ENCODE measurements at places on chromosomes 7 and 10.

DNA sequence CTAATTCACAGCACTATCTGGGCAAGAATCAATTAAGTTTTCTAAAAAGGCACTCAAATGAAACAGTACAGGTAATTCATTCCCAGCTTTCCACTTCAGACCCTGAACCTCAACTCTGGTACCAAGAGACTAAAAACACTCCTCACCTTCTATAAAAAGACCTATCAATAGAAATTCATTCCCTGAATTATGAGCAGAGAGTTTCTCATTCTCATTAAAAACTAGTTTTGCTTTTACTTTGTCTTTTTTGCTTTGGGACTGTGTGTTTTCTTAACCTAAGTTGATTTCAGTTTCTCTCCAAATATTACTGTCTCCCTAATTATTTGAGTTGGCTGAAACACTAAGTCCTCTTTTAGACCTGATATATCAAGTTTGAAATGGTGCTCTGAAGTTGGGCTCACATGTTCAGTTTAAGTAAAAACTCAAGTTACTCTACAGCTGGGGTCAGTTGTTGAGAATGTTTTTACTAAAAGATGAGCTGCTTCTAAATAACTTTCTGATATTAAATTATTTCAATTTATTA, 189.5 kb downstream of the JAZF1 start:
- DNase-seq, result no peak

DNA sequence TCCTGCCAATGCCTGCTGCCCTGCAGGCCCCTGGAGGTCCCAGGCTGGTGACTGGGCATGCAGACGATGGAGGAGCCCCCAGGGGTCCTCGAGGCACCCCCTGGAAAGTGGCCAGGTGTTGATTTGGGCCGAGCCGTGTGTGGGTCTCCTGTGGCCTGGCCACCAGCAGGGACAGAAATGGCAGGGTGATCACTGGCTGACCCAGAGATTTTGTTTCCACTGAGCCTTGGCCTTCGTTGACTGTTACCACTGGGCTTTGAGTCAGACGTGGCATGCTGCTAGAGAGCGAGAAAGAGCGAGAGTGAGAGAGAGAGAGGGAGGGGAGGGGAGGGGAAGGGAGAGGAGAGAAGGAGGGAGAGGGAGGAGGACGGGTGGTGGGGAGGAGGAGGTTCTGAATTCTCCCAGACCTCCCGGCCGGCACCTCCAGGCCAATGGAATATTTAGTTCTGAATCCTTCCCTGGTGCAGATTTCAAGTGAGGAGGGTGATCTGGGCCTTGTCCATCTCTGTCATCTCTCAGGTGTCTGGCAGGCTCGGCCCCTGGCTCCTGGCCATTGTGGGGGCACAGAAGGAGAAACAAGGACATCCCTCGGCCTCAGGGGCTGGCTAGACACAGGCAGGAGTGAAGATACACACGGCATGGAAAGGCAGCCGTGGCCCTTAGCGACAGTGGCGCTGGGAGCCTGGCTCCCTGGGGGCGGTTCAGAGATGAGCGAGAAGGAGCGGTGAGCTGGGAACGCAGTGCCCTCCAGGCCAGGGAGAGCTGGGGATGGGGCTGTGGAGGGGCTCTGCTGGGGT, 58.2 kb downstream of the GLRX3 start:
- DNase-seq, result no peak

DNA sequence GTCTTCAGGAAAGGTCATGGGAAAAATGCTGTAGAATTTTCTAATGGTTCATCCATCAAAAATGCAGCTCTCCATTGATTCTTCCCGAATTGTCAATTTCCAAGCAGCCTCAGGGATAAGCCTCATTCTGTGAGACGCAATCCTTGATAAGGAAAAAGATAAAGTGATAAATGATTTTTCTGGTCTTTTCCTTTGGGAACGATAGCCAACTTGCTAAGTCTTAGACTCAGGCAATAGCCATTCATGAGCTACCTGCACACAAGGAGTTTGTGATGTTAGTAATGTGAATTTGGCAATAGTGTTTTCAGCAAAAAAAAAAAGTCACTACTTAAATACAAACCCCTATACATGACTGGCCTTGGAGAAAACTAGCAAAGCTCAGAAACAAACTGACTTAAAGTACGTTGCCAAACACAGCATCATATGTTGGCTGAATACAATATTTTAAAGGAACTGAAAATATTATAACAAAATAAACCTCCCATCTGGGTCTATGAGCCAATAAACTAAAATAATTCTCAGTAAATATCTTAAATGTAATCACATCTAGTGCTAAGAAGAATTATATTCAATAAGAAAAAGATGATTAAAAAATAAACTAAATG, 75.5 kb downstream of the KLF6 start:
- no peak for DNase-seq

DNA sequence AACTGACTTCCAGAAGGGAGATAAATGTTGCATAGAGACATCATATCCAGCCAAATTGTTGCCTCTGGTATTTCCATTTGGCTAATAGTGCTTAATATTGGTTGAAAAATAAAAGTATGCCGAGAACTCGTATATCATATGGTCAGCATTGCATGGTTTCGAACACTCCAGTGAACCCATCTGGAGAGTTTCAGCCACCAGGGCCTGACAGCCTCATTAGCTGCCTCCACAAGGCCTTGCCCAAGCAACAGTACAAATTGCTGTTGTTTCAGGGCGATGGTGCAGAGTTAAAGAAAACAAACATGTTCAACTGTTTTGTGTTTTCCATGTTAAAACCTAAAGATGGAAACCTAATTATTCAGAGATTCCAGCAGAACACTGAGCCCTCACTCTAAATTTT, 28.5 kb downstream of the NRG3 start:
- no peak for DNase-seq

DNA sequence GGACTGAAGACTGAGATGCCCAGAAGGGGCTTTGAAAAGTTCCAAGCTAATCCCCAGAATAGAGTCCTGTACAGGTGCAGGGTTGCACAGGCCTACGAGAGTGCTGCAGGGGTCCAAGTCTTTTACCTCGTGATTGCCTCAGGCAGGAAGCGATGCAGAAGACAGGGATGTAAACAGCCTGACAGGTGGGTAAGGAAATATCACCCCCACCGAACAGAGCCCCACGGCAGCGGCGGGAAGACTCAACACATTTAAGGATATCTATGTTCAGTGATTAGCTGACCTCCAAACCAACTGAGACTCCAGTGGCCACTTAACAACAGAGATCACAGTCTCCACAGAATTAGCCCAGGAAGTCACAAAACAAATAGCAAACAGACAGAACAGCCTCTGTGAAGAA, 73.9 kb upstream of the VIPR2 start:
- no peak for DNase-seq

DNA sequence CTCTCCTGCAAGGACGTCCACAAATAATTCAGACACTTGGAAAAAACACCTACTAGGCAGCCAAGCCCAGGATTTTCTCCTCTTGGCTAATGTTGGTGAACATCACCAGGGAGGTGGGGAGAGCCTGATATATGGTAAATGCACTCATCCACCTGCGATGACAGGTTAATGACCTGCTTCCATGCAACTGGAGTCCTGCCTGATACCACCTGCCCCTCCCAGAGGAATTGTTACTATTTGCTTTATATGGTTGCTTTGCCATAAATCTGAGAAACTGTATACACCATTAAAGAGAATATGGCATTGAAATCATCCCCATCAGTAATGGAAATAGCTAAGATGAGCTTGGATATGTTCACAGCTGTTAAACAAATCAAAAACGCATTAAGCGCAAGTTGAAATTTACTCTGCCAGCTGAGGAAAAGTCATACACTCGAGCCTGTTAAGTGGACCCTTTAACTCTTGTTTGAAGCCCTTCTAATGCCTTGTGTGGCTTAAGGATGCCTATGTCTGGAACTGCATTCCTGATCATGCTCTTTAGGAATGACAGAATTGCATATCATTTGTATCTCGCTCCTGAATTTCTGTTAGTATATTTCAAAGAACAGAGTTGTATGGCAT, 208.3 kb downstream of the PRPF18 start:
- DNase-seq, result no peak

DNA sequence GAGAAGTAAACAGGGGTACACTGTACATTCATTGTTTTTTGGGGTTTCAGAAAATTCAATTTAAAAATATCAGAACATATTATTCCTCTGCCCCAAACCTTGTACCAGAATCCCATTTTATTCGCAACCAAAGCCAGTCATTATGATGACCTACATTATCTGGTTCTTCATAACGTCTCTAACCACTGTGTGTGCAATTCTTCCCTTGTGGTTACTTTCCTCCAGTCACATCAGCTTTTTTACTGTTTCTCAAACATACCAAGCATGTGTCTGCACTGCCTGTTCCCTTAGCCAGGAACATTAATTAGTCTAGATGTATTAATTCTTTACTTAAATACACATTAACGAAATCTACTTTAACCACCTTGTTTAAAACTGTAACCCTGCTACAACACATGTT, 64.8 kb downstream of the THSD7A start:
- no peak for DNase-seq

DNA sequence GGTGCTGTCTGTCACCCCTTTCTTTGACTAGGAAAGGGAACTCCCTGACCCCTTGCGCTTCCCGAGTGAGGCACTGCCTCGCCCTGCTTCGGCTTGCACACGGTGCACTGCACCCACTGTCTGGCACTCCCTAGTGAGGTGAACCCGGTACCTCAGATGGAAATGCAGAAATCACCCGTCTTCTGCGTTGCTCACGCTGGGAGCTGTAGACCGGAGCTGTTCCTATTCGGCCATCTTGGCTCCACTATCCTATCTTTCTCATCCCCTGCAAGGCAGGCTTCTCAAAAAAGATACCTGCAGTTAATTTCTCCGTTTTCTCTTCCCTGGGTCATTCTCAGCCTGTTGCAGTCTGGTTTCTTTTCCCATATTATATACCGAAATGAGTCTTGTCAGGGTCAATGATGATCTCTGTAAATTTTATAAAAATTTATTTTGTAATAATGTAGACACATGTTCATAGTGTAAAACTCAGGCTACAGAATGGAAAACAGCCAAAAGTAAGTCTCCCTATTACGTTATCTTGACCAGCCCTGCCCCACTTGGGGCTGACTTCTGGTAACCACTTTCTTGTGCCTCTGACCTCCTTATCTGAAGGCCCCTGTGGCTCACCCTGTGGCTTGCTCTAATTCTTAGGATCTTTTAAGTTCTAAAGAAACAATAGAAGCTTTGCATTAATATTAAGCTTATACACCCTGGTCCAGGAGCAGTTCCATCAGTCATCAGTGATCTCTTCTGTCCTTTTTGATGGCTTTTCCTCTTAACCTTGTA, 20.7 kb downstream of the BLVRA start:
- no peak for DNase-seq

DNA sequence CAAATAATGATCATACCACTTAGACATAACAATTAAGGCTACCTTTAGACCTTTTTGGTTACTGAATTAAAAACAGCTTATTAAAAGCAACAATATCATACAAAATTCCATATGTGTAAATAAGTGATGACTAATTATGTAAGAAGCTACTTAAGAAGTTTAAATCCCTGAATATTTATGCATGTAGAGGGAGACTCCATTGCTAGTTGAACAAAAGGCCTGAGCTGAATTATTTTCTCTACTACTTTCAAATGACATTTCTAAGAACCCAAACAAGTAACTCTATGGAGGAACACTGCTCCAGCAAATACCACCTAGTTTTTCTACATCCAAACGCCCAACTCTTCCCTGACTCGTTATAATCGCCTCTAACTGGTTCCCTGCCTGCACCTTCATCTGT, 31.5 kb downstream of the EPC1 start:
- no peak for DNase-seq

DNA sequence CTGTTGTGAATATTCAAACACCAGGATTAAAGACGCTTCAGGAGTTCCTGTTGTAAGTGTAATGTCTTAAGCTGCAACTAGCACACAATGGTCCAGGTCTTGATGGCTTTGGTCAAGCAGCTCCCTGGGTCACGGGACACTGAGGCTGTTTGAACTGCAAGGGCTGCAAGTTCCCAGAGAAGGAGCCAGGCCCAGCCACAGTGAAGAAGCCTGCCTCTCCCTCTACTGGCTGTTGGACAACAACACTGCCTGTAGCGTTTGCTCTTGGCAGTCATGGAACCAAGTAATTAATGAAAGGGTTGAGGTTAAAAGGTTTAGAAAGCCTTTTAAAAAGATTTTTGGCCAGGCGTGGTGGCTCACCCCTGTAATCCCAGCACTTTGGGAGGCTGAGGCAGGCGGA, 31.9 kb upstream of the GUSB start:
- no peak for DNase-seq

GRCh38 chr7:148699024-148699781, 500 bp downstream of the CUL1 start:
- peak; percentile 3 for DNase-seq

DNA sequence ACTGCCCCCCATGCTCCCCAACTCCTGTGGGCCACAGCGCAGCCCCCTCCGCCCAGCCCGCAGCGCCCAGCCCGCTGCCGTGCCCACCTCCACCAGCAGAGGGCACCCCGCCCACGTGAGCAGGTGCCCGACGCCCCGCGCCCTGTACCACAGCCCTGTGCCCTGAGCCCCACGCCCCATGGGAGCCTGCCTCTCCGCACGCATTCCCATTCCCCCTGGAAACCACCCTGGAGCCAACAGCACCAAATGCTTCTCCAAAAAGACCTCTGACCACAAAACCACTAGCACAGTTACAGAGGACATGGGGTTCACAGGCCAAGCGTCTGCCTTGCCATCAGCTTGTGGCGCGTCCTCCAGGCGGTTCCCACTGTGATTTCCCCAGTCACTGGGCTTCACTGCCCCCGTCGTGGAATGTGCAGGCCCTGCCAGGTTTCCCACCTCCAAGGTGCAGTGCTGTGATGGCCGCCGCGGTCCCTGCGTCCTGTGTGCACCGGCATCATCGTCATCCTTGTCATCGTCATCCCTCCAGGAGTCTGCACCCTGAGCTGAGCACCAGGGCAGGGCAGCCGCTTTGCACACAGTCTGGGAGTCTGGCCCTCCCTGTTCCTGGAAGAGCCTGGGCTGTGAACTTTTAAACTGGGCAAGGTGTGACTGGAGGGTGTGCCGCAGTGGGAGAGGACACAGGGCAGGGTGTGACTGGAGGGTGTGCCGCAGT, 61.7 kb downstream of the PWWP2B start:
- no peak for DNase-seq

DNA sequence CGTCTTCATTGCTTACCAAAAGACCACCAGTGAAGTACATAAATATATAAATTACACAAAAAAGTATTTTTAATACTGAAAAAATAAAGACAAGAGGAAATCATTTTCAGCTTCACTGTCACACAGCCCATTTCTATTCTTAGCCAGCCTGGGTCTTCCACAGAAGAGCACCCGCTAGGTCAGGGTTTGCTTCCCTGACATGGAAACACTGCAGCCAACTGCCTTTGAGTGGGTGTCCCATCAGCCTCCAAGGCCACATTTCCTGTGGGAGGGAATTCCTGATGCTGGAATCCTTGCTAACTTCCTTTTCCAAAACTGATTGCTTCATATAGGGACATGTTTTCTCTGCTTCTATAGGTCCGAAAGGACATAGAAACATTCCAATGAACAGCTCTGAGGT, 137.8 kb upstream of the CAV2 start:
- no peak for DNase-seq

- no peak for DNase-seq
Measured at GRCh38 chr7:121442845-121443244, 46.7 kb upstream of the FAM3C start.

DNA sequence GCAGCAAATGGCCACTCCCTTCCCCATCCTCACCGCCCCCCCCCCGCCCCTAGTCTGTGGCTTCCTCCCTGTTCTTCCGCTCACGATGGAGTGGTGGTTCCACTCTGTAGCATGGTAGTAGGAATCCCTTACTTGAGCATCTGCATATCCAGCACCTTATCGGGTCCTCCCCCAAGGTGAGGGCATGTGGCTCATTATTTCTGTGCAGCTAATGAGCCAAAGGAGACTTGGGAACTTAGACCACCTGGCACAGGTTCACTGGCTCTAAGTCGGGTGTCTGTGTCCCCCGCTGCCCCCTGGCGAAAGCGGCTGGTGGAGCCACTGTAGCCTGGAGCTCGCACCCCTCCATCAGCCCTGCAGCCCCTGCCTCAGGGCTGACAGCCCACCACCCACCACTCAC, 22.8 kb upstream of the GPR26 start:
- DNase-seq, result no peak

All from stimulated activated CD8-positive, alpha-beta memory T cell treated with anti-CD3 and anti-CD28 coated beads, Interleukin-15, amount 100 ng/mL, for 4 hours (primary cell).